ENCODE measurements at places on chromosomes 6 and 20. TPM values are rescaled to one million over a fixed set of nuclear protein-coding genes. Genes with fewer than 3 reads are reported as not detected.

TREML2 gene
- not detected for total RNA-seq

NKX2-4 gene
- not detected for total RNA-seq

BMP7 gene
- 45.6 TPM for total RNA-seq

ATP6V1G2 gene
- 1.6 TPM for total RNA-seq

- no peak for DNase-seq
- H3K36me3 ChIP-seq: no peaks in the 10 kb centered on the region
- H3K4me1 ChIP-seq: no peaks in the 10 kb centered on the region
- H3K27me3 ChIP-seq: no peaks in the 10 kb centered on the region
Observed at GRCh38 chr6:150857062-150857944, 8.2 kb upstream of the MTHFD1L start.

GRCh38 chr6:151914484-151914883 is 107.0 kb downstream of the ESR1 start:
- H3K4me3 ChIP-seq: no peak overlapping the region
- no peak for DNase-seq
- no peak overlapping the region for H3K27ac ChIP-seq

- DNase-seq: no peak
- no peaks in the 10 kb centered on the region for H3K4me1 ChIP-seq
- H3K4me3 ChIP-seq: no peak overlapping the region
- no peak overlapping the region for H3K27ac ChIP-seq
- H3K27me3 ChIP-seq: no peaks in the 10 kb centered on the region
Observed at GRCh38 chr20:19937218-19937617, 79.9 kb upstream of the NAA20 start.

DNA sequence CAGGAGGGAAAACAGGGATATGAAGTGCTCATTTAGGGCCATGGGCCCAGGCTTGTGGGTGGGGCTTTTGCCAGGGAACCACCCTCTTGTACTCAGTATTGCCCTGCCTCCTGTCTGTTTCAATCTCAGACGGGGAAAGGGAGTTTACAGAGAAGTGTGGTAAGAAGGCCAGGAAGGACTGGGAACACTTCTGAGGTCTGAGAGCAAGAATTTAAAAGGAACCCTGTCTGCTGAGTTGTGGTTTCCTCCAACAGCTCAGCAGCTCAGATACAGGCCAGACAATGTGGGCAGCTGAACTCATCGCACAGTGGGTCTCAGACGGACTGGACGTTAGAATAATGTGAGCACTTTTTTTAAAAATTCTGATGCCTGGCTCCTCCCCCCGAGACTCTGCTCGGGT is 354.1 kb upstream of the ARID1B start:
- H3K36me3 ChIP-seq: no peaks in the 10 kb centered on the region
- H3K4me3 ChIP-seq: peak overlapping the region; percentile 2
- no peaks in the 10 kb centered on the region for H3K4me1 ChIP-seq
- DNase-seq: no peak
- H3K27ac ChIP-seq: no peak overlapping the region

DNA sequence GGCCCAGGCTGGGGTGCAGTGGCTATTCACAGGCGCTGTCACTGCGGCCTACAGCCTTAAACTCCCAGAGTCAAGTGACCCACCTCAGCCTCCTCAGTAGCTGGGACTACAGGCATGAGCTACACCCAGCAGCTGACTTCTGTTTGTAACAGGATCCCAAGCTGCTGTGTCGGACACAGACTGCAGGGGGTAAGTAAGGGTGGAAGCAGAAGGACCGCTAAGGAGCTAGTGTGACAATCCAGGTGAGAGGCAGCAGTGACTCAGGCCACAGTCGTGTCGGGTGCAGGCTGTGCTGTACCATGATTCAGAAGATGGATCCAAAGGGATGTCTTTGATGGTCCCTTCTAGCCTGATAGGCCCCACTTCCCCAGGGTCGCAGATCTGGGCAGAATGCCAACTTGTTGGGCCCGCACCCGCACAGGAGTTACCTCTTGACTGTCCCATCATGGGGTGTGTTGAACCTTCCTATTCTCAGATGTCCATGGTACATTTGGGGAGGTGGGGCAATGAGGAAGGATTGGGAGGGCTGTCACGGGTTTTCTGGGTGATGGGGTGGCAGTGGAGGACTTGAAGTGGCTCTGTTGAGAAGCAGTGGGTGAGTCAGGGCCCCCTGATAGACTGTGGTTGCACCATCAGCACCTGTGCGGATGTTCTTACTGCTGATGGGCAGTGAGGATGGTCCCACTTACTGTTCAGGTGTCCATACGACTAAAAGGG is 25.3 kb downstream of the AAR2 start:
- H3K4me1 ChIP-seq: peaks cover 4% of the 10 kb centered on the region
- H3K27ac ChIP-seq: no peak overlapping the region
- no peak for DNase-seq
- H3K36me3 ChIP-seq: peaks cover 2% of the 10 kb centered on the region
- peaks cover 4% of the 10 kb centered on the region for H3K27me3 ChIP-seq

- H3K4me1 ChIP-seq: peaks cover 25% of the 10 kb centered on the region
- no peak overlapping the region for H3K27ac ChIP-seq
- no peak for DNase-seq
- no peak overlapping the region for H3K4me3 ChIP-seq
- H3K36me3 ChIP-seq: no peaks in the 10 kb centered on the region
Observed at GRCh38 chr6:169803271-169803811, 51.9 kb downstream of the ERMARD start.

- no peaks in the 10 kb centered on the region for H3K27me3 ChIP-seq
- no peaks in the 10 kb centered on the region for H3K4me1 ChIP-seq
- DNase-seq: peak; percentile 70
- no peaks in the 10 kb centered on the region for H3K36me3 ChIP-seq
Observed at GRCh38 chr20:52313341-52313963, 121.9 kb upstream of the ZFP64 start.

DNA sequence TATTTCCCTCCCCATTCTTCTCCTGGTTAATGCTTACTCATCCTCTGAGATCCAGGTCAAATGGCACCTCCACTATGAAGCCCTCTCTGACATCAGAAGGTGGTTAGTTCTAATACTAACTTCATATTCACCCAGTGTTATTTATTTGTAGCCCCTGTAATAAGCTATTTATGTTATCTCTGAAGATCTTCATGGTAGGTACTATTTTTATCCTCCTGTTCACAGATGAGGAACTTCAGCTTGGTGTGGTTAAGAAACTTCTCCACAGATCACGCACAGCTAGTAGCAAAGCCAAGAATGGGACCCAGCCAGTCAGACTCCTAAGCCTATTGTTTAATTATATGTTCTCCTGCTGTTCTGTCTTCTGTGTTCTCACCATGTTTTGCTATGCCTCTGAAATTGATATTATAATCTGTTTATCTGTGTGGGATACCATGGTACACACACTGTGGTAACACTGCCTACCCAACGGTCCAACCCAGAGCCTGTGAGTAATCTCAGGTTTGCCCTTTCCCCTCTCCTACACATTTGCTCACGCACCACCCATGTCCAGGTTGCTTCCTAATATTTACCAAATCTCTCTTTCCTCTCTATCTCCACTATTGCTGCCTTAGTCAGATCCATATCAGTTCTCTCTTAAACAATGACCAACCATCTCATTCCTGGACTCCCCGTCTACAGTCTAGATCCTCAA is 98.4 kb downstream of the IPCEF1 start:
- no peaks in the 10 kb centered on the region for H3K4me1 ChIP-seq
- no peak overlapping the region for H3K27ac ChIP-seq
- no peak for DNase-seq
- no peak overlapping the region for H3K4me3 ChIP-seq

GRCh38 chr6:116087437-116088027 is 13.1 kb upstream of the NT5DC1 start:
- no peaks in the 10 kb centered on the region for H3K4me1 ChIP-seq
- no peak overlapping the region for H3K4me3 ChIP-seq
- H3K27me3 ChIP-seq: no peaks in the 10 kb centered on the region
- H3K36me3 ChIP-seq: no peaks in the 10 kb centered on the region

DNA sequence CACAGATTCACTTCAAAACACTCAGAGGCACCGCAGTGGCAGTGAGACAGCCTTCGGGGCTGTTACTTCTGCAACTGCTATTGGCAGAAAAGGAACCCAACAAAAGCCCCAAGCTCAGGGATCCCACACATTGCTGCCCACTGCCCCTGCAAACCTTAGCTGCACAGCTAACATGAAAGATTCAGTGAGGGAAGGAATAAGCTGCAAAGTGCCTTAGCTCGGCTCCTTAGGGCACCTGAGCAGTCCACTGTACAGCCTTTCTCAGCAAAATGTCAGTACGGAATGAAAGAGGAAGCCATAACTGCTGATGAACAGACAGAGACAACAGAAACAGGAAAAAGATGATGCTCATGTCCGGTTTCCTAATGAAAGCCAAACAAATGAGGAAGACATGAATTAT is 179.7 kb upstream of the SHLD1 start:
- no peak overlapping the region for H3K4me3 ChIP-seq
- H3K4me1 ChIP-seq: no peaks in the 10 kb centered on the region
- DNase-seq: no peak
